T follicular helper cell (primary cell): ENCODE measurements at places on chromosomes 16 and 17.

- no peak for DNase-seq
Observed at GRCh38 chr17:76546556-76547182, 6.8 kb downstream of the PRCD start.

- no peak for DNase-seq
Observed at GRCh38 chr16:69890114-69890891, 60.8 kb upstream of the CLEC18A start.

GRCh38 chr16:89017543-89018281 lies 40.7 kb upstream of the CBFA2T3 start:
- DNase-seq: no peak

DNA sequence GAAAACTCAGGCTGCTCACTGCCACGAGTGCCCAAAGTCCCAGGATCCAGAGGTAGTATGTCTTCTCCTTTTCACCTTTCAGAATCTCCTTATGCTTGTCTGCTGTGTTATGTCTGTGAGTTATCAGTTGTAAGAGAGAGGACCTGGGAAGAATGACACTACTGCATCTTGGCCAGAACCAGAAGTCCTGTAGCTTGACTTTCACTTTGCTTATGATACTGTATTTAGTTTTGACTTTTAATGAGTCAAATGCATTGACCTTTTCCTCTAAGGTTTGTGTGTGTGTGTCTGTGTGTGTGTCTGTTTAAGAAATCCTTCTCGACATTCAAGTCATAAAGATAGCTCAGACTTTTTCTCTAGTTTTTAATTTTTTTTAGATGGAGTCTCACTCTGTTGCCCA lies 43.4 kb downstream of the BMERB1 start:
- DNase-seq: no peak
